ENCODE measurements at places on chromosomes 7 and 10.
A peak's percentile ranks its signal among the peaks of the same experiment; 100 is the strongest.

- DNase-seq: peak; percentile 63
Observed at GRCh38 chr10:131928248-131929095, 27.7 kb downstream of the PPP2R2D start.

DNA sequence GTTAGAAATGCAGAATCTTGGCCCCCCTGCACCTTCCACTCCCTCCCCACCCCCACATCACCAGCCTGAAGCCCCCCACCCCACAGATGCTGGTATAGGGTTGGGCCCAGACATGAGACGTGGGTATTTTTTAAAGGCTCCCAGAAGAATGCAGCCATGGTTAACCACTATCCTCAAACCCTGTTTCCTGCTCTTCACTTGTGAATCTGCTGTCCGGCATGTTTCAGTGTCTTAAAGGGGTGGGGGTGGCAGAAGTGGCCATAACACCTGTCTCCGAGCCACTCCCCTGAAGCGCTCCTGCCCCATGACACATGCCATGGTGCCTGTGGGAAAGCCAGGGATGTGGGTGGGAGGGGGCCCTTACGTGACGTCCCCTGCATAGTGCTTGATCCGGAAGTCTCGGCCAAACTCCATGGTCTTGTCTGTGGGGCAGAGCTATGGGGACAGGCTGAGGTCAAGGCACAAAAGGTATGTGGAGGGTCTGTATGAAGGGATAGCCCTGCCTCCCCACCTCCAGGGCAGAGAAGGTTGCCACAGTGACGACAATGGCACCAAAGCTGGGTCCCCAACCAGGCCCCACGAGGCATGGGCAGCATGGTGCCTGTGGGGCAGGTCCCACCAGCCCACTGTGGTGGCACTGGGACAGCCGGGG, 9.6 kb downstream of the MYO1G start:
- DNase-seq: no peak

DNA sequence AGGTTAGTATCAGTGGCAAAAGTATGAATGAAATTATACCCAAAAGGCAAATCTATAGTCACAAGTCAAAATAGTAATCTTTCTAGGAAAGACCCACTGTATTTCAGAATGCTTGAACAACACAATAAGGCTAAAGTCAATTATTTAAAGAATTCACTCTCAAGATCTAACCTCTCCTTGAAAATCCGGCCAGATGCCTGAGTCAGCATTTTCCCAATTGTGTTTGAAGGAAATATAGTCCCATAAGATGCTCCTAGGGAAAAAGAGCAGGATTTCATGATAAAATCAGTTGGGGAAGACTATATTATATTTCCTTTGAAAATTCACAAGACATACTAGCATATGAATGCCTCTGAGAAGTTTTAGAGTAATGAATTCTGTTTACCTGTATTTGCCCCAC, 1075.0 kb downstream of the GRM8 start:
- no peak for DNase-seq

- DNase-seq: no peak
Observed at GRCh38 chr7:66297579-66297978, 92.4 kb downstream of the TPST1 start.

- DNase-seq: no peak
Observed at GRCh38 chr10:91185239-91185875, 35.1 kb upstream of the PCGF5 start.

- peak; percentile 24 for DNase-seq
Observed at GRCh38 chr7:136086712-136087111, 109.6 kb upstream of the MTPN start.

GRCh38 chr10:15169555-15170401, 1.3 kb upstream of the NMT2 start:
- peak; percentile 41 for DNase-seq

- DNase-seq: no peak
Observed at GRCh38 chr7:128880791-128881457, 18.3 kb downstream of the ATP6V1F start.

DNA sequence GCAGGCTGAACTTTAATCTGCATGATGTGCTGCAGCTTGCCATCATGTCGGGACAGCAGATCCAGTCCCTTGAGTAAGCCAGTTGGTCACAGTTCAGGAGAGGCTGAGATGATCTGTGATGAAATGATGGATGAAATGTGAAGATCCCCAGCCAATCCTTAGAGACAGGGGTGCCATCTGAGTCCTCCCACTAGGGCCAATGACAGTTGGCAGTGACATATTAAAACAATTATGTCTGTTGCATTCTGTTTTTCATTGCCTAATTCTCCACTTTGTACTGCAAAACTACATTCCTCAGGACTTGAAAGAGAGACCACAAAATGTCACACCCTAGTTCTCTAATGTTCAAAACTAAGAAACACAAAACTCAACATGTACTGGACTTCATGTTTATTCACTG, 66.3 kb upstream of the CAV2 start:
- no peak for DNase-seq

GRCh38 chr7:138538997-138539644, 79.1 kb downstream of the TRIM24 start:
- no peak for DNase-seq

DNA sequence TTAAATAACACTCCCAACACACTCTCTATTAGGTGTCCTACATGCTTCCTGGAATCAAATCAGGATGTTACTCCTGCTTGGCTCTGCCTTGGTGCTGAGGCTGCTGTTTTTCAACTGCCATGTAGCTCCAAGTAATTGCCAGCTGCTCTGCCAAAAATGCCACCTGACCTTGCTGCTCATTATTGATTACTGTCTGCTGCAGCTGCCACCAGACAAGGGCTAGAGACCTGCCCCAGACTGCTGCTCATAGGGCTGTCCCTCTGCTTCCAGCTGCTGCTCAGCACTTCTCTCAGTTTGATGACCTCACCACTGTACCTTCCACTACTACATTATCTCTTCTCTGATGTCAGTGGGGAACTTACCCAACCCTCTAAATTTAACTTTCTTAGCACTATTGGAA, 102.5 kb downstream of the PCLO start:
- no peak for DNase-seq

- peak; percentile 60 for DNase-seq
Observed at GRCh38 chr10:110326351-110327032, 21.8 kb upstream of the SMNDC1 start.

GRCh38 chr7:50696810-50697582, 85.7 kb downstream of the GRB10 start:
- no peak for DNase-seq

- no peak for DNase-seq
Observed at GRCh38 chr7:19455623-19456022, 253.2 kb downstream of the POLR1F start.

DNA sequence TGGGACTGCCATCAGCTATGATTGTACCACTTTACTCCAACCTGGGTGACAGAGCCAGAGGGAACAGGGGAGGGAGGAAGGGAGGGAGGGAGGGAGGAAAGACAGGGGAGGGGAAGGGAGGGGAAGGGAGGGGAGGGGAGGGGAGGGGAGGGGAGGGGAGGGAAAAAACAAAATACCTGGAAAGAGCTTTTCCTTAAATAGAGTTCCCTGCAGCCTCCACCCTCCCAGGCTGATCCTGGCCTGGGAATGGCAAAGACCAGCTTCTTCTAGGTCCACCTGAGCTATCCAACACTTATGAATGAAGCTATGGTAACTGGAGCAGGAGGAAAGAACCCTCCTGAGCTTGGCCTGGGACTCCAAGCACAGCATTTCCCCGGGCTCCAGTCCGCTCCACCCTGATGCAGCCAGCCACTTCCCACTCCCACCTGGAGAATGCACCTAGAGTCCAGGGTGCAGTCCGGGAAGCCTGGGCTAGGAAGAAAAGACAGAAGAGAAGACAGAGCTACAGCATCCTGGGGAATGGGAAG, 66.1 kb downstream of the GRID1 start:
- DNase-seq: no peak

GRCh38 chr7:157352516-157352915, 15.7 kb downstream of the DNAJB6 start:
- DNase-seq: no peak

DNA sequence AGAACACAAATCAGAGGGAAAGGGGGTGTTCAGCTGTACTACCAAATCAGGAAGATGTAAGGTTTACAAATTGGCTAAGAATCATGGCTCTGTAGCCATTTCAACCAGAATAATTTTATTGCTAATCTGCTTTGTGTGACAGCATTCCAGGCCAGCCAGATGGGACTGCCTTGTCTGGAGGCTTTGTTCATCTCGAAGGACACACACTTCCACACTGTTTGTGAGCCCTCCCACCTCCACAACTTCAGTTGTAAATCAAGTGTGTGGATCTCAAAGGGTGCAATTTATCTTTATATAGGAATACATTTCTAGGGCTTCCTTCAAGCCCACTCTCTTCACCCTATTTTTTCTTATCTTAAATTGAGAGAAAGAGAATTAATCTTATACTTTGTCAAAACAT, 6.9 kb upstream of the OIT3 start:
- no peak for DNase-seq

Measured in GM12865 (cell line).